ENCODE measurements at places on chromosomes 7 and 10.

DNA sequence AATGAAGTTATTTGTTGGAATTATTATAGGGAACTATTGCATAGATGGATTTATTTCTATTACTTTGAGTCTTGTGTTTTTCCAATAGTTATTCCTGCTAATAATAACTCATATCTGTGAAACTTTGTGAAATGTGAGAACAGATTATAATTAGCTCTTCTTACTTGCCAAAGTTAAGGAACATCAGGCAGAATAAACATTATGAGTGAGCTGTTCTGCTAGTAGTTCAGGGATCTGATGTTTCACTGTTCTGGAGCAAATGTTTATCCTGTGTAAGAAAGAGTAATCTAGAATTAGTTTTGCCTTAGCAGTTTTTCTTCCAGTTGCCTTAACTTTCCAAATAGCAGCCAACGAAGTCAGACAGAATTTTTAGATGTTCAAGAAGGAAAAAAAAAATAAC lies 245.2 kb upstream of the PLXDC2 start:
- no peak for DNase-seq

- no peak for DNase-seq
Observed at GRCh38 chr10:79412516-79412915, 32.9 kb downstream of the ZCCHC24 start.

GRCh38 chr10:13665516-13666262 lies 78.9 kb downstream of the PRPF18 start:
- no peak for DNase-seq

DNA sequence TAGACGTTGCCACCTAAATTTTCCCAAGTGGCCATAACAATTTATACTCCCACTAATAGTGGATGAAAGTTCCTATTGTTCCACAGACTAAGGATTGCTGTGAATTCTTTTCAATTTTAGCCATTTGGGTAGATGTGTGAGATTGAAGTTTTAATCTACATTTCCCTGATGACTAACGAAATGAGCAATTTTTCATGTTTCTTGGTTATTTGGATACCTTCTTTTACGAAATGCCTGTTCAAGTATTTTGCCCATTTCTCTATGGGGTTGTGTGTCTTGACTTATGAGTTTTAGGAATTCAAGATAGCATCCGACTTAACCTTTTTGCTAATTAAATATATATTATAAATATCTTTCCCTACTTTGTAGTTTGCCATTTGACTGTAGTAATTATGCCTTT lies 16.4 kb upstream of the PRKG1 start:
- no peak for DNase-seq

DNA sequence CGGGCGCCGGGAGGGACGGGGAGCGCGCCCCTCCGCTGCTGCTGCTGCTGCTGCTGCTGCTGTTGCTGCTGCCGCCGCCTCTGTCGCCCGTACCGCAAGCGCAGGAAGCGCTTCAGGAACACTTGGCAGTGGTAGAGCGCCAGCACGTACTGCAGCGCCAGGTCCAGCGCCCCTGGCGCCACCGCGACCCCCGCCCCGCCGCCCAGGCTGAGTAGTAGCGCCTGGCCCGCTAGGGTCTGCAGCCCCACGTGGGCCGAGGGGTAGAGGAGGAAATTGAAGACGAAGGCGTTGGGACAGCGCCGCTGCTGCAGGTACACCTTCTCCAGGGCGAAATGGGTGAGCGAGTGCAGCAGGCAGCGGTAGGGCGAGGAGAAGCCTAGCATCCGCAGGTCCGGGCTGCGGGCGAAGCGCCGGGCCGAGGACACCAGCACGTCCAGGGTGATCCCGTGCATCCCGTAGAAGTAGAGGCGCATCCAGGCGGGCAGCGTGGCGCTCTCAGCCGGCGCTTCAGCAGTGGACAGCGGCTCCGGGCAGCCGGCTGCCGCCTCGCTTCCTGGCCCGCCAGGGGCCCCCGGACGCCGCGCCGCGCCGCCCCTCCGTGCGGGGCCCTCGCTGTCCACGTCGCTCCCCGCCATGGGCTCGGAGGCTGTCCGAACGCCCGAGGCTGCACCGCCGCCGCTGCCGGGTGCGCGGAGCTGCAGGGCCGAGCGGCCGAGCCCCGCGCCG lies at the start of gene TMEM229A:
TSS of gene TMEM229A (minus strand) at position 699 of the 726 bp plus-strand sequence. CDS start at position 635, 64 bp downstream.
- no peak for DNase-seq

DNA sequence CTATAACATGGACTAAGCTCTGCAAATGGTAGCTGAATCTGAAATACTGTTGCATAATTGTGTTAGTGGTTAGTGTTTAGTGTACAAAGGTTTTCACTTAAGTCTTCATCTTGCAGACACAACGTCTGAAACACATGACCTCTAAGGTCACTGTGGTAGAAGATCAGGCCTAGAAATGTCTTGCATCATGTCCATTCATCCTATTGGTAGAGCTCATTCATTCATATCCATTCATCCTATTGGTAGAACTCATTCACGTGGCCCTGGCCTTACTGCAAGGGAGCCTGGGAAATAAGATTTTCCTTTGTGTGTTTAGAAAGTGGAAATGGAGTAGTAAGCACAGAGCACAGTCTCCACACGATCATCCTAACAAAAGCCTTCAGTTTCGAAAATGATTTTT lies 485.8 kb downstream of the PLXNA4 start:
- DNase-seq: no peak

- DNase-seq: no peak
Observed at GRCh38 chr10:228366-228765, 93.1 kb downstream of the ZMYND11 start.

DNA sequence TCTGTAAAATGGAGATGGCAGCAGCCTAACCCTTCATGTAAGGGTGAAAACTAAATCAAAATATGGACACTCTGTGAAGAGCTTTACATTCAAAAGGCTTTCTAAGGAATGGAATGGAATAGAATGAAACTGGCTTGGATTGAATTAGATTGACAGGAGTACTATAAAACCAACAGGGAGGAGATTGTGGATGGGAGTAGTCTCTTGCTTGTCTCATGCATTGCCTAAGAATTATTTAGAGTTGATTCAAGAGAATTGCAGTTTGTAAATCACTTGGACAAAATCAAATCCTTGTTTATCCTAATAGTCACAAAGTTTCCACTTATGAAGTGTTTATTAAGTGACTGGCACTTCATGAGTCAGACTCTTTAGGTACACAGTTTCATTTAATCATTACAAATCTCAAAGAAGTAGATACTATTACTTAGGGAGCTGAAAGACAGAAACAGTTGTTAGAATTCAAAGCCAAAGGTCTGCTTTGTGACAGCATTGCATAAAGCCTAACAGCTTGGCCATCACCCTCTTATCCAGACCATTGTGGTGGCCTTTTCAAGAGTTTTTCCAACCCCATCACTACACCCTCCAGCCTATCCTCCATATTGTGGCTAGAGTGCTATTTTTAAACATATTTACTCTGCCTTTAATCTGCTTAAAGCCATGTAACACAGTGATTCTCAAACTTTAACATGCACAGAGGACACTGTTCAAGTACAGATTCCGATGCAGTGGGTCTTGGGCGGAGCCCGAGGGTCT lies 91.9 kb upstream of the GHITM start:
- no peak for DNase-seq

DNA sequence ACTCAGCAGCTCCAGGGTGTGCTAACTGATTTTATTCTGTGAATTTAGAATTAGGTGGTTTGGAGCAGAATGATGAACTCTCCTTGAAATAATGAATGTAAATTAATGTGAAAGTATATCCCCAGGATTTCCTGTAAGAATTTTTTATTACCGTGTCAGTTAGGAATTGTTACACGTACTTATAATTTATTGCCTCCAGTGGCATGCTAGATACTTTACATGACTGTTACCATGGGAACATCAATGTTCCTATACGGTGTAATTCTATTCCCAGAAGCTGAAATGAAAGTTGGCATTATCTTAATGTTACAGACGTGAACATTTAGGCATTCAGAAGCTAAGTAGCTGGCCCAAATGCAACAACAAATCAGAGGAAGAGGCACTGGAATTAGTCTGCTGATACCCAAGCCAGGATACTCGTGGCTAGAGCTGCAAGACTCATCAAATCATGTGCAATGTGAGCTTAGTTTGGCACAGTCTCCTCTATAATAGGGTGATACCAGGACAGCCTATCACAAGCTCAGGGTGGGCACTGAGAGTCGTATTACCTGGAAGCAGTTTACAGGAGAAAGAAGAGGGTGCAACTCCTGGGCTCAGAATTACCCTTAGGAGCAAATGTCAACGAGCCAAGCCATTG lies 30.0 kb upstream of the PRKAR2B start:
- DNase-seq: no peak

DNA sequence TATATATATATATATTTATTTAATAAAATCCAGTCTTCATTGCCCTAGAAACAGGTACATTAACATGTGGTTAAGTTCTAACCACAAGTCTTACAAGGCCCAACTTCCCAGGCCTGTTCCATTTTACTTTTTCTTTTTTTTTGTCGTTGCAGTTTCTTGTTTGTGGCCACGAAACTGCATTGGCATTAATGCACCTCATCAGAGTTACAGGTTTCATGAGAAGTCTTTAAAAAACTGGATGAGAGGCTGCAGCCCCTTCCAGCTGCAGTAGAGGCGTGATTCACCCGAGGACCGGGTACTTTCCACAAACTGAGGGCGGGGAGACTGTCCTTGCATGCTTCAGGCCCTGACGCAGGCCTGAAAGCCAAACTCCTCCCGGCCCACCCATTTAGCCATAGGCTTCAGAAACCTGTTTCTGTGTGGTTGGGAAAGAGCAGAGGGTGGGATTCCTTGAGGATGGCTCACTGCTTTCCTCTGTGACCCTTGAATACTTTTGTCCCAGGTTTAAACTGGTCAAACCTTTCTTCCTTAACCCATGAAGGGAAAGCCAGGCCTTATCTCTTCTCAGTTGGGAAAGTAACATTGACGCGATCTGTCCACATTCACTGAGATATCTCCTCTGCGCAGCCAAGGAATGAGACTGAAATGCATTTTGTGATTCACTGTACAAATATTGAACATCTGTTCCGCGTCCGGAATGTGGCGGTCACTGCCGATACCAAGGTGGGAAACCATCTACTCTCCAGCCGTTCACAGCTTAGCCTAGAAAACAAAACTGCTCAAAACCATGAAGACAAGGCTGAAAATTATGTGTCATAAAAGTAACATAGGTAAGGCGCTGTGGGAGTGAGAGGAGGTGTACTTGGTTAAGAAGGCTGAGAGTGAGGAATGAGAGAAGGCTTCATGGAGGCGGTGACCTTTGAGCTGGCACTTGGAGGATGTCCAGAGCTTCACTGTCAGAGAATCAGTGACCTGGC lies 311.7 kb downstream of the GATA3 start:
- peak; percentile 28 for DNase-seq

DNA sequence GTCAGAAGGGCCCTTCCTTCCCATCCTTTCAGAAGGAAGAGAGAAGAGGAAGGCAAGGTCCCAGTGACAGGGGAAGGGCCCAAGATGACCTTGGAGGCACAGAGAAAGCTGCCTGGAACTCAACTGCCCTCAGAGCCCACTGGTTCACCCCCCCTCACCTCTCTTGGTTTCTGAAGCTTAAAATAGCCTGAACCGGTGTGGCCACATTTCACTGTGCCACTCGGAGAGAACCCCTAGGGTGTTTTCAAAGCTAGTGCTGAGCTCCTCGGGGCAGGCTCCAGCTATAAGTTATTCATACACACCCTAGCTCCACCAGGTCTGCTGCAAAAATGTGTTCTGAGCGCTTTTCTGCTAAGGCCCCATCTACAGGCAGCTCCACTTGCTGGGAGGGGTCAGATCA lies 60.9 kb upstream of the ADRB1 start:
- DNase-seq: no peak

DNA sequence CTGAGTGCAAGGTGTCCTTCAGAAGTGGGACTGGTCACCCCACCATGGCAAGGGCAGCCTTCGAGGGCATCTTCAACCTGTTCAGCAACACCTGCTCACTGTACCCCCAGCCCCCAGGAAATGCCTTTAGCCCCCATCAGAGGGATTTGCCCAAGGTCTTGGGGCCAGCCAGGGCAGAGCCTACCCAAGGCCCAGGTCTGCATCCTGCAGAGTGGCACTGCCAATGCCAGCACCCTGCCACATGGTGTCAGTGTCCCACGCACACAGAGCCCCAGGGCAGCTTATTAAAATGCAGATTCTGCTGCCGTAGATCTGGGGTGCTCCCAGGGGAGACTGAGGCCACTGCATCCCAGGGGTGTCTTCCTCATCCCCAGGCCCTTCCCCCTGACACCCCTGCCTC lies 106.2 kb upstream of the KCTD7 start:
- DNase-seq: no peak

DNA sequence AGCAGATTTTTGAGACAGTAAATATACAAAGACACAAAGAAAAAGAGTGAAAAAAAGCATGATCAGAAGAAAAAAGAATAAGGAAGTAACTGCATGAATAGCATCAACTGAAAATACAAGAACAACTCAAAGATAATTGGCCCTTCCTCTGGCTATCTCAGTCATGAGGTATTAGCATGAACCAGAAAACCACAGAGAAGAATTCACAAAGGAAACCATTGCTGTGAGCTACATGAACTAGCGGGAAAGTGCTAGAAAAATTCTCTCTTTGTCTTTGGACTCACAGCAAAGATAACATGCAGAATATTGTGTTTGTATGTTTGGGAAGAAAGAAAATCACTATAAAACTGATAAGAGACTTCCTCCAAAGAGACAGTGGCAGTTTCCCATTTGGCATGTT lies 82.9 kb downstream of the SORCS1 start:
- DNase-seq: no peak

Measured in stimulated activated CD4-positive, alpha-beta T cell treated with anti-CD3 and anti-CD28 coated beads, TNF-alpha, amount 100 ng/mL, for 48 hours (primary cell).